Glutamatergic neuron (in vitro differentiated cells): ENCODE measurements at places on chromosomes 2 and 18. TPM values are rescaled to one million over a fixed set of nuclear protein-coding genes. Genes with fewer than 3 reads are reported as not detected.

ASXL3 gene
- total RNA-seq: 45.6 TPM

DNA sequence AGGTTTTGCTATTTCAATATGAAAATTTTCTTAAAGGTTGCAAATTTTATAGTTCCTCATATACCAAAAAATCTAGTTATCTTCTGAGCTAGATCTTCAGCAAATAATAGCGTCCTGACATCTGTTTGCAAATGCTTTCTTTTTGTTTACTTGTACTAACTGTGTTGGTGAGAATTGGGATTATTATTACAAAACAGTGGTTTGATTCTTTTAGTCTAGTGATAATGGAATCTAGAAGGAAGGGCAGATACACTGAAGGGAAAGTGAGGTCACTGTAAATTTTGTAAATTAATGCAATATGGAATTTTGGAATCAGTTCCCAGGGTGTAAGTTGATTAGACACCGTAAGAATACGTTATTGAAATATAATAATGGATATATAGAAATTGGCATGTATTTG lies 36.2 kb upstream of the NT5C1B start:
- DNase-seq: no peak

- no peak for DNase-seq
Measured at GRCh38 chr18:34598120-34598635, 111.9 kb upstream of the DTNA start.

GRCh38 chr2:91748902-91749301 lies 3057.4 kb downstream of the RPIA start:
- peak; percentile 58 for DNase-seq

GRCh38 chr2:28637066-28638047 lies 114.3 kb upstream of the PPP1CB start:
- DNase-seq: no peak

CNPPD1 gene
- total RNA-seq: 61.5 TPM

ALLC gene
- total RNA-seq: not detected

CCDC121 gene
- 5.3 TPM for total RNA-seq

- peak; percentile 50 for DNase-seq
Measured at GRCh38 chr2:204544961-204545860, at the start of gene PARD3B. TSS of gene PARD3B (plus strand) at chr2:204545475. CDS start at chr2:204546000, 525 bp downstream.

MAP2 gene
- total RNA-seq: 177 TPM

DNA sequence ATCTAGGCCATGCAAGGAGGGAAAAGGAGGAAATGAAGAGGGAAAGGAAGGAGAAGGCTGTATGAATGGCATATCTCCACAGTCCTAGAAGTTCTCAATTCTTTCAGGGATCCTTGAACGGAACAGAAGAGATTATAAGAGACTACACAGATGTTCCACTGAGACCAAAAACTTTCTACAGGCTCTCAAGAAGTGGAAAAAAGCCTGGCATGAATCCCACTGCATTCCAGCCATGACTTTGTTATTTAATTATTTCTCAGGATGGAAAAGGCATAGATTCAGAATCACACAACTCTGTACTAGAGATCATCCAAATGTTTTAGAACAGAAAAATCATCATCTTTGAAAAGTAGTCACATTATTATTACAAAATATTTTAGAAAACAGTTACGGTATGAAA lies 131.7 kb upstream of the CDH20 start:
- DNase-seq: no peak

ABCA12 gene
- total RNA-seq: 0.37 TPM

GRCh38 chr2:20080428-20080827 lies 29.0 kb upstream of the LAPTM4A start:
- no peak for DNase-seq
